ENCODE measurements at places on chromosomes 13 and 19.

DNA sequence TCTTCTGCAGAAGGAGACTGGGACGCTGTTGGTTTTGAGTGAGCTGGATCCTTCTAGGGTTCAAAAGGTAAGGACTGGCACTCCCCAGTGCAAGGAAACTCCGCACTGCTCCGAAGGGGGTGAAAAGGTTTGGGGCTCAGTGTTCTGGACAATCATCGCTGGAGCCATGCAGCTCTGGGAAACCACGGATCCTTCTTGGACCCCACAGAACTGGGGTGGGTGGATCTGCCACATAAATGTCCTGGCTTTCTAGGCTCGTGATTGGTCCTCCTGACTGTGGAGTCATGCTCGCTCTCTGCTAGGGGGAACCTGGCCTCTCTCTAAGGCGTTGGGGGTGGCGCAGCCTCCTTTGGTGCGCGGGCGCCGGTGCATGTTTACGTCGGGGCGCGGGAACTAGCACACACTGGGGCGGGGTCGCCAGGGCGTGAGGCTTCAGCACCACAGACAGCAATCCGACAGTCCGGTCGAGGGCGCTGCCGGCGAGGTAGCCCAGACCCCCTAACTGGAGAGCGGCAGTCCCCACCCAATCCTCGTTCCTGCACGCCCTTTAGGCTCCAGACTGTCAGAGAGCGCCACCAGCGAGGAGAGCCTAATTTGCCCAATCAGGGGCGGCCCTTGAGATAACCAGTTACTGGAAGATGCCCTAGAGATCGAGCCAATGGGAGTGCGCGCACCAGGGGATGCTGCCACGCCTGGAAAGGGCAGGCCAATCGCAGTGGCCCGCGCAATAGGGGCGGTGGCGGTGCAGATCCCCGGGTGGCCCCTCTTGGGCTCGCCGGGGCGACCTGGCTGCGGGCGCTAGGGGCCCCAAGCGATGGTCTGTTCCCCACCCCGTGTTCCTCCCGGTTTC, 913 bp upstream of the ELAVL3 start:
- peak; percentile 98 for DNase-seq

DNA sequence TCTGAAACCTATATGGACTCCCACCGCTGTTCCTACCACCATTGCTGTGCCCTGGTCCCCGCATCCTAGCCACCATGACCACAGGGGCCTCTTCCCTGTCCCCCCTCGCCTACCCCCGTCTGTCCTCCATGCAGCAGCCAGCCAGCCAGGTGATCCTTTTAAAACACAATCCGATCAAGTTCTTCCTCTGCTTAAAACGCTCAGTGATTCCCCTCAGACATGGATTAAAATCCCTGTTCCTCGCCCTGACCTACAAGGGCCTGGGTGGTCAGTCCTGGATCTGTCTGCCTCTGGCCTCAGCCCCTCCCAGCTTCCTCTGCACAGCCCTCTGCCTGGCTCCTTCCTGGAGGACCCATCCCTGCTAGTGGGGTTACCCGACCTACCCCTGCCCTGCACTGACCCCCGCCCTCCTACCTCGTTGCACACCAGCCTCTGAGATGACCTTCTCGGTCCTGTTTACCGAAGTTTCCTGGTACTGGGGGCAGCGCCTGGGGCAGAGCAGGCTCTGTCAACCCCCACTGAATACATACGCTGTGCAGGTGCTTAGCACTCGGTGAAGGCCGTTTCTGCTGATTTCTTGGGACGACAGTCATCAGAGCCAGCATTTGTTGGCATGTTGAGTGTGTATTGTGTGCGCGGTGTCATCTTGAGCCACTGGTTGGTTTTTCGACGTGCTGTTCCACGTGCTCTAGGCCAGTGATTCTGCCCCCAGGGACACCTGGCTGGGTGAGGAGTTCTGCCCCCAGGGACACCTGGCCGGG, 14.7 kb upstream of the LENG8 start:
- DNase-seq = no peak

DNA sequence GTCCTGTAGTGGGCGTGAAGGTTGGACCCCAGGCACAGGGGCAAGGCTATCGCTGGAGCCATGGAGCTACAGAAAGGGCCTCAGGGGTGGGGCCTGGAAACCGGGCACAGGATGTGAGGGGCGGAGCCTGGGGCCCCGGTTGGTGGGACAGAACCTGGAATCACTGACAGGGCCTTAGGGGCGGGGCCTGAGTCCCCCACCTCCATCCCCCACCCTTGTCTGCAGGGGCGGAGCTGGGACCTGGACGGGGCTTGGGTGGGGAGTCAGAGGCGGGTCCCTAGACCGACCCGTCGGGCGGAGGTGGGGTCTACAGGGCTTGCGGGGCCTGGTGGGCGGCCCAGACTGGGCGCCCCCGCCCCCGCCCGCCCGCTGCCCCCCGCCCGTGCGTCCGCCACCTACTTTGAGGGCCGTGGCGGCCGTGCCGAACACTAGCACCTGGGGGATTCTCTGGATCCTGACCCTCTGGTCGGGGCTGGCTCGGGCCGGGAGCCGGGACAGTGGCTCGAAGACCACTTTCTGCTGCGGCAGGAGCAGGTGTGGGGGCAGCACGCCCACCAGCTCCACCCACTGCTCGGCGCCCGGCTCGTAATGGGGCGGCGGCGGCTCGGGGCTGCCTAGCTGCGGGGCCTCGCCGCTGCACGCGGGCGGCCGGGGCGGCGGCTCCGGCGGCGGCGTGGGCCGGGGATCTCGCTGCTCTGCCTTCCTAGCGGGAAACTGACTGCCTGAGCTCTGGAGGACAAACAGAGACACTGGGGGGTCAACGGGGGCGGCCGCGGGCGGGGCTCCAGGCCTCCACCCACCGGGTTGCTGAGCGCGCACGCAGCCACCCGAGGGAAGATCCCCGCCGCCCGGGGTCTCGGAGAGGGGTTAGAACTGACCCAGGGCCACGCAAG, 26.3 kb downstream of the DCAF15 start:
- no peak for DNase-seq

DNA sequence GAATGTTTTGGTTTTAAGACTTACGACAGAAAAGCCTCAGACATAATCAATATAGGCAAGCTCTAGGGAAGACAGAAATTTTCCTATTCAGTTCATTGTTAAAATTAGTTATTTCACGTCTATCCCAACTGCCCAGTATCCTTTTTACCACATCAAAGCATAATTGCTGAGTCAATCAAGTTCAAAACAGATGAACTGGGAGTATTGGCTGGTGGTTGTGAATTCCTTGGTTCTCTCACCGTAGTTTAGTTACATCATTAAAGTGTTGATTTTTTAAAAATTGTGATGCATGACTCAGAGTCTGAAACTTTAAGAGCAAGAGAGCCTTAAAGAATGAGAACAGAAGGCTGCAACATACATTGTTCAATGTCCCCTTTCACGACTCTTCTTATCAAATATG, 143.3 kb upstream of the FREM2 start:
- no peak for DNase-seq

DNA sequence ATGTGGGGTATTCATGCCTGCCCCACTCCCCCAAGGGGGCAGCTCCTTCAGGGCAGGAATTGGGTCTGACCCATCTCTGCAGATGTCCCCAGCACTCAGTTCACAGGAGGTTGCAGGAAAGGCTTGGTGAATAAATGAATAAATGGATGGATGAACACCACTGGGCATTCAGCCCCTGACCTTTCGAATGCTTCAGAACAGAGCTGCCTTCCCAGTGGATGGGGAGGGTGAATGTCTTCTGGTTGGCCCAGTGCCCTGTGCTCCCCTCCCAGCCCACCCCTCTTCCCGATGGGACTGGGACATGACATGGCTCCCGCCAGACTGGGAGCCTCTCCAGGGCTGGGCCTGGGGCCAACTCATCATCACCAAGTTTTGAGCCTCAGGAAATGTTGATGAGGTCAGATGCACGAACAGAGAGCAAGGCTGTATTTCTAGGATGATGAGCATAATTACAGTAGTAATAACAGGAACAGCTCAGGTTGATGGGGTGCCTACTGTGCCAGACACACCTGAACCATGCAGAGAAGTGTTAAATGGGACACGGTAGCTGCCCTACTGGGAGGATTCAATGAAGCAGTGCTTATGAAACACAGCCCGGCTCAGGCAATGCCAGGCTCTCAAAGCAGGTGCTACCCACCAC, 25.7 kb downstream of the VRK3 start:
- no peak for DNase-seq

- DNase-seq = no peak
These were observed 8.7 kb upstream of the SERPINE3 start for GRCh38 chr13:51330791-51331190.

GRCh38 chr13:112715210-112715609, 25.4 kb downstream of the ATP11A start:
- no peak for DNase-seq

GRCh38 chr13:34207872-34208271, 389.9 kb downstream of the RFC3 start:
- no peak for DNase-seq
